NCI-H460 (cell line): ENCODE measurements at places on chromosomes 4 and X. TPM values are rescaled to one million over a fixed set of nuclear protein-coding genes. Genes with fewer than 3 reads are reported as not detected.

DNA sequence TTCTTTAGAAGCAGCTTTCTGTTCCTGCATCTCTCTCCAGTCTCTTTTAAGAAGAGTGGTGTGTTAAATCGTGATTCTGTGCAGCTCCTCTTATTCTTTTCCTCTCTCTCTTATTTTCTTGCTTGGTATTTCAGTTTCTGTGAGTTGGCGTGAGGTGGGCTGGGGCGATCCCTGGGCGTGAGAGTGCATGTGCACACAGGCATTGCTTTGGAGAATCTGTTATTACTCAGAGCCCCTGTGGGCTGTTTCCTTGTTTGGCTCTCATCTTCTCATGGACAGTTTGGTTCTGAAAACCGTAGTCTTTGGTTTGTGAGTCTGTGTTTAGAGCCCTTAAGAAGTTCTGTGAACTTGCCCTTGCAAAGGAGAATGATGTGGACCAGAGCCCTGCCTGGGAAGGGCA is 97.2 kb upstream of the CLNK start:
- no peak for DNase-seq

DNA sequence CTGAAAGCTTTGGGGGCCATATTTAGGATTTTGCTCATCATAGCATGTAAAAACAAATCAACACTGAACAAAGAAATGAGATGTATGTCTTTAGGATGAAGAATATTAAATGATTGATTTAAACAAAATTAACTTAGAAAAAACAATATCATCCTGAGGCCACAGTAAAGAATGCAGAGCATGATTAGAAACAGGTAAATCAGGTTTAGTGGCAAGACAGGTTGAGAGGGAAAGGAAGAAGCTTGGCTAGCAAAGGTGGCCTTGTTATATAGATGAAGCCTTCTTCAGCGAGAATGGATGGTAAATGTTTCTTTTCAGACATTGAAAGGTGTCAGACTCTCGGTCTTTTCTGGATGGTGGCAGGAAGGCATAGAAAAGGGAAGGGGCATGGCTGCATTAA is 11.9 kb upstream of the MAGEB16 start:
- DNase-seq = no peak

Gene CT45A5
- not detected in 2 replicates for total RNA-seq

DNA sequence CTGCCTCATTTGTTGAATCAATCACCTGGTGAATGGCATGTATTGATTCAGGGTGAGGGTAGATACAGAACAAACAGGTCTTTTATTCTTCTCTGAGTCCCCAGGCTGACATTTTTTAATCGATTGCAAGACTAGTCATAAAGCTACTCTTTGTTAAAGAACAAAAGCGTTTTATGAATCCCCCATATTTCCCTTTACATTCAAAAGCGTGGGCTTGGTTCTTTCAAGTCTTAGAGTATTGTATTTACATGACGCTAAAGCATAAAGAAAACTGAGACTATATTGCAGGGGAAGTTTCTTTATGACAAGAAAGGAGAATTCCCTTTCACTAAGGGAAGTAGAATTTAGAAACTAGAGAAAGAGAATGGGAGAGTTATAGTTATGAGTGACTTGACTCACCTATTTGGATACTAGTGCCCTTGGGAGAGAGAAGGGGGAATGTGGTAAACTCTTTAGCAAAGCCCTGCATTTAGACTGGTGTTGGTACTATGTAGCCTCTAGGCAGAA is 69.3 kb upstream of the PDE5A start:
- no peak for DNase-seq

DNA sequence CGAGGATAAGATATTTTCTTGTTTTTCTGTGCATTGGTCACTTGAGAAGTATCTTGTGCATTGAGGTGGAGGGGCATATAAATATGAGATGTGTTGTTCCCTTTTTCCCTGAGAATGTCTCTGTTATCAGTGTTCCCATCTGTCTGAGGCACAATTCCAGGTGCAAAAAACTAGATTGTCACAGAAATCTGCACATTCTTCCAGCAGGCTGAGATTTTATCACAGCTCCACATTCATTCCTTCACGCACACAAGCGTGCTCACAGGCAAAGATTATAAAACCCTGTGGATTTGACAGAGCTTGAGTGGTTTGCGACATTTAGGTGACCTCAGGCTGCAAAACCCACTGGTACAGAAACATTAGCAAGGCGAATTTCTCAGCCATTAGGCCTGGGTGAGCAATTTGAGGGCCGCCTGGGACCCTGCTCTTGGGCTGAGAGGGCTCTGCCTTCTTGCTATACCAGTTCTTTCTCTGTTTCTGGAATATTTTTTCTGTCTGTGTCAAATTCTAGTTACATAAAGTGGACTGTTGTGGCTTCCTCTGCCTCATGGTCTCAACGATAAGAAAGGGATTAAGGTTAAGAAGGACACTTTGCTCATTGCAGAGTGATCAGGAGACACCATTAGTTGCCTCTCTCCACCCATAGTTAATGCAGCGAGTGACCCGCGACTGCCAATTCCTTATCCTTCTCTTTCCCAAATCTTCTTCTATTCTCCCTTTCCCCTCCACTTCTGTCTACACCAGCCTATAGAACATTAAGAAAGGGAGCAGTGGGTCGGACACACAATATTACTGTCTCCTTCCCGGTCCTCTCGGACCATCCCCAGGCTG is 86.7 kb upstream of the C1QTNF7 start:
- DNase-seq = no peak
